ENCODE measurements at places on chromosomes 7 and 10.
A peak's percentile ranks its signal among the peaks of the same experiment; 100 is the strongest.

DNA sequence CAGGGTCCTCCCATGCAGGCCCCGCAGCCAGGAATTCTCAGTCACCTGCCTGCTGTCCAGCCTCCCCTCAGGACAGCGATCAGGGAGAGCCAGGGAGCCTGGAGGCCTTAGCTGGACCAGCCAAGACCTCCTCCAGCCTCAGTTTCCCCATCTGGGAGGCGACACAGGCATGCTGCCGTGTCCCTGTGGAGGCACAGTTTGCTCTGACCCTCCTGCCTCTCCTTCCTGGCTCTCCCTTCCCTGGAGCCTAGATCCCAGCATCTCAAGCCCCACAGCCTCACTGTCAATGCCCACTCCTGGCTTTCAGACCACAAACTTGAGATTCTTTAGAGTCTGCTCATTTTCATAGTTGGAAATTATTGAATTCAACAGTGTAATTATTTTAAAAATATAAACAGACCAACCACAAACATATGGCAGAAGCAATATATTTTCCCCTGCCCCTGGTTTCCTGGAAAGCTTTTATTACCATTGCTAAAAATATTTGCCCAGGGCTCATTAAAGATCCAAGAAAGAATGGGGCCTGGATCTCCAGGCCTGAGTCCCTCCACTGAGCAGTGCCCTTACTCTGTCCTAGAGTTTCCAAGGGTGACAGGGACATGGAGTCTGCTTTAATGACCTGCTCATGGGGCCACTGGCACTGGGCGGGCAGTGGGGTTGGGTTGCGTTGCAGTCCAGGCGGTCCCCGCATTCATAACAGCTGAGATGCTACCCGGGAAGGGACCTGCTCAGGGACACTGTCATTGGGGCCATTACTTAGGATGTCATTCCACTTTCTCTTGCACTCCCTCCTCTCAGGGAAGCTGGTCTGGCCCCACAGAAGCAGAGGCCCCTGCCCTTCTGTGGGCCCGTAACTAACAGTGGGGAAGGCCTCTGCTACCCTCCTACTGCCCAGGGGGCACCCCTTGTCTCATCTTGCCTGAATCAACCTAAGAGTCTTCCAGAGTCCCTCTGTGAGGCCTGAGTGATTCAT lies 81.6 kb upstream of the CHST15 start:
- no peak for DNase-seq

GRCh38 chr10:16673443-16673842 lies 143.8 kb downstream of the RSU1 start:
- no peak for DNase-seq

DNA sequence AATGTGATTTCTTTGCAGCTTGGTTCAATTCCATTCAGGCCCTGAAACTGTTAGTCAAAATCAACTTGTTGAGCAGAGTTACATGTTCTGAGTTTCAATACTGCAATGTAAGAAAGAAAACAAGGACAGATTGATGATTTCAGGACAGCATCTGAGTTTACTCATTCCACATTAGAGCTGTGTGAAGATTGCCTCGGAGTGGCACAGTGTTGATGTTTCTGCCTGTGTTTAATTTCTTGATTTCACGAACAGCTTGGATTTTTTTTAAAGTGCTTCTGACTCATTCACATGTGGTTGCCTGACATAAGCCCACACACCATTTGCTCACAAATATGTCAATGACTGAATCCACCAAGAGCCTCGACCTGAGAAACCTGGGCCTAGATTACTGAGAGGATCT lies 101.2 kb upstream of the PARD3 start:
- no peak for DNase-seq

DNA sequence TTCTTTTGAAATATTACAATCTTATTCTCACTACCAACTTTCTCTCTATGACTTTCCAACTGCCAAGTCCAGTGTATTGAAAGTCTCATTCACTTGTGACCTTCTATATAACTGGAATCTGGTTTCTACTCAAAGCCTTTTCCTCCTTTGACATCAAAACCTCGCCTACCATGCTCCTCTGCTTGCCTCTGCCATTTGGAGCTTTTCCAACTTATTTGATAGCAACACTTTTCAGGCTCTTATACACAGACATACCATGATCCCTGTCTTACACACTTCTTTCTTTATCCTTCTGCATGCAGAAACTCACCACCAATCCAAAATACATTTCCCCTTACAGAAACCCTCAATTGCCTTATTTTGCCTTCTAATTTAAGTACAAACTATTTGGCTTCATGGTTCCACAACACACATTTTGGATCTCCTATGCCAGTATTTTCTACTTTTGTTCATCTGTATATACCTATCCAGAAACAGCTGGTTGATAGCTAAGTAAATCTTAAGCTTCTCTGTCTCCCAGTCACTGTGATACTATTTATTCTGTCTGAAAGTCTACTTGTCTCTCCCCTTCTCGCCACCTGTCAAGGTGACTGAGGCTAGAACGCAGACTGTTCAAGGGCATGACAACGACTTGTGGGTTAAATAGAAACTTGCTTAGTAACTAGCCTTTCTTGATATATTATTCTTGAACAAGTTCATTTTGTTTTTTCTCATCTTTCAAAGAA lies 22.4 kb downstream of the GNG11 start:
- no peak for DNase-seq

DNA sequence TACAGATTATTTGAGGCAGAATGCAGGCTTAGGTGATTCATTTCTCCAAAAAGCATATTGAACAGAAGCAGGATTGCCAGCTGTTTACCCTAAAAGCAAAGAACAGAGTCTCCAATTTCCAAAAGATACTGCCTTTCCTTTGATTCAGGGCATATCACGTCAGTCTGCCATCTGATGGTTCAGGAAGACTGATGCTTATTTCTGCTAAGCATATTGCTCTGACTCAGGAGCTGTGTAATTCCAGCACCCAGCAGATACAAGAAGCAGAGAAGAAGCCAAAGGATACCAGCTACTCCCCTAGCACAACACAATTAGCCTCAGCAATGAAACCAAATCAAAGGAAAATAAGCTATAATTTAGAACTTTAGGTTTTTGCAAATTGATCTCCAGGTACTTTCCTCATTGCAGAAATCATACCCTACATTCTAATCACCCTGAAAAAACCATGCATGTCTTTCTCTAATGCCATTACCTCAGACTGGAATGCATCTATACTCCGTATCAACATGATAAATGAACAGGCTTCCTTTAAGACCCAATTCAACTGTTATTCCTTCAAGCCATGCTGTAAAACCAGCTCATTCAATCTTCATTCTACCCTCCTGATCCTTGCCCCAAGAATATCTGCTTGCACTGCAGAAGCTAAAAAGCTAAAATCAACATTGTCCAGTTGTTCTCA lies 55.1 kb downstream of the ABI1 start:
- DNase-seq: no peak

DNA sequence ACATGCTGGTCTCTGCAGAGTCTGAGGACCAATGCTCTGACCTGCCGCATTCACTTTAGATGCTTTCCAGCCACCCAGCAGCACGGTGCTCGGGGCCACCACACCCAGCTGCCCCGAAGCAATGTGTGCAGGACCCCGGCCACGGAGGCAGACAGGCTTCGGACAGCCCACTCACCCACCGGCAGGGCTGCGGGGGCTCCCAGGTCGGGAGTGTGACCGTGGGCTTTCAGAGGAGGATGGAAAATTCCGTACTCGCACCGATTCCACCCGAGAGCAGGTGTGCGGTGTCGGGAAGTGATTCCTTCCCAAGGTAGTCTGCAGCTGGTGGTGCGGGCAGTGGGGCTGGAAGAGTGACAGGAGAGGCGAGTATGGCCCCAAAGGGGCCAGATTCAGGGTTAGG lies 190.9 kb downstream of the DNAJB6 start:
- no peak for DNase-seq

- DNase-seq: no peak
These were observed 35.9 kb downstream of the TCF7L2 start for GRCh38 chr10:112985690-112986543.

- DNase-seq: no peak
These were observed 160.7 kb downstream of the CDCA7L start for GRCh38 chr7:21784989-21785388.

DNA sequence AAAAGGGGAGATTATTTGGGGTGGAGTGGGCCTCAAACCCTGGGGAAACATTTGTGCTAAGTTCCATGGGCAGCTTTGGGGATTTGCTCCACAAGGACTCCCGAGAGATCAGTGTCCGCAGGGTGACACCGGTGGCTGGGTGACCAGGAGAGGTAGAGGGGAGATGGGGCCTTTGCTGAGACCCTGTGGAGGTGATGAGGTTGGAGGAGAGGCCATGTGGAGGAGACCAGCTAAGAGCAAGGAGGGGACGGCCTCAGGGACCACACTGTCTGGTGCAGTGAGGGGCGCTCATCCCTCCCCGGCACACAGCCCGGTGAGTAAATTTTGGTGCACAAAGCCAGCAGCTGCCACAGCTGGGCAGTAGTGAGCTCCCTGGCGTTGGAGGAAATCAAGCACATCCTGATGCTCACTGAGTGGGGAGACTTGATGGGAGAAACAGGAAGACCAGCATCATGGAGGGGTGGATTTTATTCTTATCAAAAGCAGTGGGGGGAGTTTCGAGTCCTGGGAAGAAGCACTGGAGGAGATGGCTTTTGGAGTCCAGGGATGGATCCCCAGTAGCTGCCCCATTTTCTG lies 20.2 kb upstream of the ELFN1 start:
- peak; percentile 4 for DNase-seq

DNA sequence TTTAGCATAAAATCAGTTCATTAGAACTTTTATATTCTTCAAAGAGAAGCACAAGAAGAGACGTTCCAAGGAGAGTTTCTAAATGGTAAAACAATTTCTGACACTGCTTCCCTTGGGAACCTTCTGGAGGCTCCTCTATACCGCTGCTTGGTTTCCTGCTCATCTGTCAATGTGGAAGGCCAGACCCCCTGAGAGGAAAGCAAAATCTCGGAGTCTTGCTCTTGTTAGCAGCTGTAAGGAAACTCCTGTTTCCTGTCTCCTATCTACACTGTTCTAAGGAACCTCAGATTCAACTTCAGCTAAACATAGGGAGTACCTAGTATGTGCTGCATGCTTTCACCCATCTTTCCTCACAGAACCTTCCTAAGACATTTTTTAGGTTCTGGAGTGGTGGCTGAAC lies 322.2 kb downstream of the BMPER start:
- DNase-seq: no peak

DNA sequence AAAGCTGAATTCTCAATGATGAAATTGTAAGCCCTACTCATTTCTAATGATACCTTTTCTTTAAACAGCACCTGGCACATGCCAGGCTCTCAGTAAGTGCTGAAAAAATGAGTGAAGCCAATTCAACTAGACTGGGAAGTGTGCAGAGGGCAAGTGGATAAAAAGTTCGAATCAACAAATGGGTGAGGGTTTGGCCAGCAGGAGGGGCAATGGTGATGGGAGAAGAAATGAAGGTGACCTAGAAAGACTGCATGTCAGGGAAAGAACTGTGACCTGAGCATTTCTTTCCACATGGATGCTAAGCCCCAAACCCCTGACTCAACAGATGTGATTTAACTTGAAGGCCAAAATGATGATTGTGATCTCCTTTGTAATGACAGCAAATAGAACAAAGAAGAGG lies 54.6 kb downstream of the DKK1 start:
- DNase-seq: no peak

DNA sequence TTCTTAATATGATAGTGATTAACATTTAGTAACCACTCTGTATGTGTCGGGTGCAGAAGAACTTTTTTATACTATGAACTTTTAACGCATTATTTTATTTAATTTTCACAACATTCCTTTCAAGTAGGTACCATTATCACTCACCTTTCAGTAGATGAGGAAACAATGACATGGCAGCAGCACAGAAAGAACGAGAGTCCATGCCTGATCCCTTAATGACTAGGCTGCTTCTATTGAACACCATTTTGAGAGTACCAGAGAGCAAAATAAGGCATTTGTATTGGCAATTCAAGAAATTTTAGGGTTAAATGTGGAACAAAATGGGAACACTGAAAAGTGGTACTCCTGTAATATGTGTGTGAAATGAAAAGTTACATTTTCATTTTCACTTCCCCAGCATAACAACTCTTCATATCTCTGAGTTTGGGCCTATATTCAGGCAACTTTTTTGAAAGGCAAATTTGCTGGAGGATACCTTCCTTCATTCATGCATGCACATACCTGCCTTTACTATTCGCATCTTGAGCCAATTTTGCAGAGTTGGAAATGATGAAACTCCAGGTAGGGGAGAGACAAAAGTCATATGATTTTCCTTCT lies 12.8 kb downstream of the LRRN3 start:
- no peak for DNase-seq

DNA sequence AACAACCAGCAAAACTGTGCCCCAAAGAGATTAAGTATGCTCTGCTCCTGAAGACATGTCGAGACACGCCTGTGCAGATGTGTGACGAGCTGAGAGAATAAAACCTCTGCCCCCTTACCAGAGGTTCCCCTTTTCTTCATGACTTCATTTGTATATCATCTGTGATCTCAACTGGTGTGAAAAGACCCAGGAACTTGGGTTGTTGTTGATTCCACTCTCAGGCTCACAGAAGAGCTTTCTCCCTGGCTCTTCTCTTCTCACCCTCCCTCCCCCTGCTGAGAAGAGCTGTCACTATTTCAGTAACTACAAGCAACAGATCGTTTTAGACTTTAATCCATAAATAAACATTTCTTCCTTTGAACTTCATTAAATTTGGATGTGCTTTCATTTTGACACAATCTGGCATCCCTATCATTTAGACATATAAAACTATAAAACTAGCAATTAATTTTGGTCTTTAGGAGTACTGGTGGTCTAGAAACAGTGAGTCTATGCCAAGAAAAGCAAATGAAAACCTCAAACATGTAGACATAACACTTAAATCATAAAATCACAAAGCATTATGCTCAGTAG lies 179.3 kb upstream of the FZD8 start:
- no peak for DNase-seq

DNA sequence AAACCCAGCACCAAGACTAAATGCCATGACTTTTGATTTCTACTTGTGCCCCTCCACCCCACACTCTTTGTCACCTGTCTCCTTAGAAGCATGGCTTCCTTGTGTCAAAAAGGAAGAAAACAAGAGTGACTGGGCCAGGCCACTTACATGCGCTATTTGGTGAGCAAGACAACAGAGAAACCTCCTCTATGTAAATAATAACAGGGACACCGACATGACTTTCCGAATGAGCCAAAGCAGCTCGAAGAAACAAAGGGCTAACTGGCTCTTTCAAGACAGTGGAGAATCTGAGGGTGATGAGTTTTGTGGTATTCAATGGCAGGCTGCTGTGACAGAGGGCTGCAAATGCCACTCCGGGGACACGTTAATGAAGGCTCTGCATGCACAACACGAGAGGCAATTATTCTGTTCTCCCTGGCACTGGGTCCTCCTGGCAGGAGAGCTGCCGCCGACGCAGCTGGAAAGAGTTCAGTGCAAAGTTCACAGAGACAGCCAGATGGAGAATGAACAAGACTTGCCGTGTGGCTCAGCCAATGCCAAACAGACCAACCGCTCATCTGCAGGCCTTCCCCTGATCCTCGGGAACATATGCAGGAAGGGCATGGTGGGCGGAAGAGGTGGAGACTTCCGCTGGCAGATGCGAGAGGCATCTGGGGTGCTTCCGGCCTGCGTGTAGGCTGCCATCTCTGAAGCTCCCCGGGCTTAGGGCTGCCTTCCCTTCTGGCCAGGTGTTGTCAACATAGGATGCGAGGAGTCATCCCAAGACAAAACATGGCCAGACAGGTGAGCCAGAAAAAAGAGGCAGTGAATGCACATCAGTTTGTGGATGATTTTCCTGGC lies 59.1 kb upstream of the SMNDC1 start:
- DNase-seq: no peak

All from right cardiac atrium (tissue), 5 donors.